Trophoblast cell (in vitro differentiated cells and primary cell): ENCODE measurements at places on chromosomes 3 and 15.

GRCh38 chr3:130991126-130991525 lies 35.5 kb downstream of the ASTE1 start:
- DNase-seq: peak; percentile 22

- no peak for DNase-seq
Observed at GRCh38 chr3:123664753-123665152, 79.9 kb upstream of the HACD2 start.

DNA sequence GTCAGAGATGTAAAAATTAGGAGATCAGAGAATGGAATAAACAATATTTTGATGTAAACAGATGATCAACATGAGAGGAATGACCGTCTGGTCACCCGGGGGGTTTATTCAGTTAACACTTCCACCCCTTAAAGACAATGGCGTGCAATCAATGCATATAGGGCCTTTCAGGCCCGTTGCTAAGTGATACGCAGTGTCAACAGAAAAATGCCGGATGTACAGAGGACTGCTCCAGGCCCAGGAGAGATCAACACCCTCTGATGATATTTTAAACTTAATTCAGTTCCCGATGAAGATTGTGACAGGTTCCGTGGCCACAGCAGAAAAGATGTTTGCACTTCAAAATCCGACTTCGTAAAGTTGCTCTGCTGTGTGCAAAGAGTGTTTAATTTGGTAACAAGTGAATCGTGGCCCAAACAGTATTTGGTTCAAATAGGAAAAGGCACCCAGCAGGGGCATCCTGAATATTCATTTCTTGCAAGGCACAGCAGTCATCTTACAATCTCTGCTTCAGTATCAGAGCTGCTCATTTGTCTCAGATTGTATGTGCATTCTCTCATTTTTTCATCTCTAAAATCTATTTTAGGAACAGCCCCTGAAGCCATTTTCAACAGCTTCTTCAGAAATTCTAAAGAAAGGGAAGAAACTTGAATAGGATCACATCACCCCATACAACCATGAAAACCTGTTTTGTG lies 72.6 kb downstream of the FOXB1 start:
- DNase-seq: no peak

DNA sequence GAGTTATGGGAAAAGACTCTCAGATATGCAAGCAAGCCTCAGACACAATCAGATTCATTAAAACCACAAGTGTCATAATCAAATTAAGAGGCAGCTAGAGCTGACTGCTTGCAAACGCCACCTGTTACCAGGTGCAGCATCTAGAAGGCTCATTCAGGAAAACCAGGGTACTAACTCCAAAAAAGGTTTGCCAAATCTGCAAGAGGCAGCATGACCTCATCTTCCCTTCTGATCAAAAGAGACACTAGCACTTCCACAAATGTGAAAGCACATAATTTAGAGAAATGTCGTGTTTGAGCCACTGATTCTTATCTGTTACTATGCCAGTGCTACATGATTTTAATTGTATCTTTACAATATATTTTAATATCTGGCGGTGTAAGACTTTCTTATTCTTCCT lies 123.3 kb upstream of the NANOGP8 start:
- DNase-seq: no peak

DNA sequence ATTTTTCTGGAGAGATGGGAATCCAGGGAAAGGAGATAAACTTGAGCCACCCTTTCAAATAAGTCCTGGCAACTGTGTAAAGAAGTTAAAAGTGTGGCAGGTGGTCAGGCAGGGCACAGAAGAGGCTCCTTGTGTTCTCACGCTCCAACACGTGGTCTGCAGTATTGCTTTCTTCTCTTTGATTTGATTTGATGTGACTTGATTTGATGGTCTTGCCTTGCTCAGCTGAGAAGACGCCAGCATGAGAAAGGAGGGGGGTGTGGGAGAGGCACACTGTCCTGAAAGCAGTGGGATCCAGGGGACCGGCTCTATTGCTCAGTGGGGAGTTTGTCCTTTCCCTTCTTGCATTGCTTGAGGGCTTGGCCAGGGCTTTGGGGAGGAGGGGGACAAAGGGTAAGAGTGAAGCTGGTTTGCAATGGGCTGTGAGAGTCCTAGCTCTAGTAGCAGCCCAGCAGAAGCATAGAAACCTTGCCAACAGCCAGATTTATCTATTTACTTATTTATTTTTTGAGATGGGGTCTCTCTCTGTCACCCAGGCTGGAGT lies 25.7 kb upstream of the NEO1 start:
- DNase-seq: no peak

- no peak for DNase-seq
Observed at GRCh38 chr15:89203705-89204273, 17.6 kb downstream of the RLBP1 start.

GRCh38 chr3:174318181-174318580 lies 541.0 kb upstream of the NAALADL2 start:
- no peak for DNase-seq

- DNase-seq: peak; percentile 19
Observed at GRCh38 chr3:21294768-21295167, 456.2 kb downstream of the ZNF385D start.

- DNase-seq: no peak
Observed at GRCh38 chr3:126261037-126261436, 80.7 kb upstream of the ALDH1L1 start.

GRCh38 chr3:184586851-184587250 lies 25.3 kb downstream of the EPHB3 start:
- no peak for DNase-seq

- DNase-seq: no peak
Observed at GRCh38 chr3:125478326-125478725, 41.7 kb downstream of the SNX4 start.

GRCh38 chr3:133119176-133119575 lies 81.0 kb downstream of the TMEM108 start:
- no peak for DNase-seq

DNA sequence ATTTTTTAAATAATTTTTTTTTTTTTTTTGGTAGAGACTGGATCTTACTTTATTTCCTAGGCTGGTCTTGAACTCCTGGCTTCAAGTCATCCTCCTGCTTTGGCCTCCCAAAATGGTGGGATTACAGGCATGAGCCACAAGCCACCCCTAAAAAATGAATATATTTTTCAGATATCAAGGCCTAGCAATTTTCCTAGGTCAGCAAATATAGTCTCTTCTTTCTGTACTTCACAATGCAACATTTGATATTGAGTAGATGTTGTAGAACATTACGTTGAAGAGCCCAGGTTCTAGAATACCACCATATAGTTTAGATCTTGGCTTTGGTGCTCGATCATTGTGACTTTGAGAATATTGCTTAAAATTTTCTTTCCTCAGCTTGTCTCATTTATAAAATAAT lies 437.9 kb downstream of the CNTN4 start:
- no peak for DNase-seq
